Omental fat pad (tissue), 4 donors: ENCODE measurements at places on chromosomes 16 and 17.
A peak's percentile ranks its signal among the peaks of the same experiment; 100 is the strongest.

GRCh38 chr17:21196126-21196525, 17.8 kb downstream of the TMEM11 start:
- no peak for DNase-seq

DNA sequence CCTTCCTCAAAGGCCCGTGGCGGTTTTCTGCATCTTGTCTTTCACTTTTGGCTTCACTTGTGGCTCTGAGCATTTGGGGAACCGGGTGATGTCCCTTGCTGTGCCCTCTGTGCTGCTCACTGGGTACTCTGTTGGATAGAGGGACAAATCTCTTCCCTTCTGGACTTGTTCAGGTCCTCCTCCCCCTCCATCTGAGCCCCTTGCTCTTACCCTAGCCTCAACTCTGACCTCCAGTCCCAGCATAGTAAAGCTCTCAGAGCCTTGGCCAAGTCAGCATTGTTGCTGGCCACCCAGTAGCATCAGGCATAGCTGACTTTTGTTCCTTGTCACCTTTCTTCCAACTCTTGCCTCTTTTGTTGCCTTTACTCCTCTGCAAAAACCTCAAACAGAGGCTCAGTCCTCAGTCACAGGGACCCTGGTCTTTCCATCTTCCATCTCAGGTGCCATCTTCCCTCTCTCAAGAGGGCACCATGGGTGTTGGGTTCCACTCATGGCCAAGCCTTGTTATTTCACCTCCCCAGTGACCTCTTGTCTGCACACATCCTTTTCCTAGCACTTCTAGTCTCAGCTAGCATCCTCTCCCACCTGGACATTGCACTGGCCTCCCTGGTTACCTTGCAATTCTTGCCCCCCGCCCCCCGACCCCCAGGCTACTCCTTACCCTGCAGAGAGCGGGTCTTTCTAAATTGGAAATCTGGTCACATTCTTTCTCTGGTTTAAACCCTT, 393 bp upstream of the PSMB10 start:
- DNase-seq = no peak

- no peak for DNase-seq
Observed at GRCh38 chr16:74501484-74502478, 80.5 kb upstream of the CLEC18B start.

- DNase-seq = no peak
Observed at GRCh38 chr17:53516636-53517035, 306.1 kb upstream of the KIF2B start.

- DNase-seq = no peak
Observed at GRCh38 chr17:41121742-41122141, 2.2 kb downstream of the KRTAP4-12 start.

- DNase-seq = no peak
Observed at GRCh38 chr17:74240618-74241205, 27.3 kb downstream of the TTYH2 start.

- DNase-seq = peak; percentile 79
Observed at GRCh38 chr16:70438969-70439862, at the start of gene ST3GAL2. Gene ST3GAL2, minus strand, starts transcription at chr16:70439100. Its CDS starts 40,570 bp downstream, at chr16:70398530.

- no peak for DNase-seq
Observed at GRCh38 chr16:50697881-50698767, 4.7 kb downstream of the NOD2 start.

- DNase-seq = no peak
Observed at GRCh38 chr16:3256146-3256865, at the start of gene MEFV. Gene MEFV, minus strand, starts transcription at chr16:3256633. Its CDS starts 46 bp downstream, at chr16:3256587.

DNA sequence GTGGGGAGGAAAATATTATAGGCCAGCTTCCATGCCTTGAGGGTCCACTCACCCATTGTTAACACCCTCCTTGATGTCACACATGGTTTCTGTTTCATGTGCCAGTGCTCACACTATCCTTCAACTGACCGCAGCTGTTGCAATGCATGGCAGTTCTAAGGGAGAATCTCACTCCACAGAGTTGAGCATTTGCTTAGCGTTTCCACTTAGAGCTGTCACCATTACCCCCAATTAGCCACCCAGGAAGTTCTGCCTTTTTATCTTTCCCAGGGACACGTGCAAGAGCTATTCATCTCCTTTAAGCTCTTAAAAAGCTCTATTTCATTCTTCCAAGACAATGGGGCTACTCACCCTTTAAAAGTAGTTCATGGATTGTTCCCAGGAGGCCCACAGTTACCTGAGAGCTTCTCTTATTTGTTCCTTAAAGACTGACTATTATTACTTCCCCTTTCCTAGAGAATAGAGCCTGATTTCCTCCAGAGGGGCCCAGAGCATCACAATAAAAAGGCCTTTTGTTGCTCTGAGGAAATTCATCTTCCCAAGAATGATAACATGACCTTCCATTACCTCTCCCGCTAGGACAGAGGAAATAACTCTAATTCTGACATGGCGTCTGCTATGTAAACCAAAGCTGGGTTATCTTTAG, 126.8 kb downstream of the CACNG3 start:
- DNase-seq = no peak

DNA sequence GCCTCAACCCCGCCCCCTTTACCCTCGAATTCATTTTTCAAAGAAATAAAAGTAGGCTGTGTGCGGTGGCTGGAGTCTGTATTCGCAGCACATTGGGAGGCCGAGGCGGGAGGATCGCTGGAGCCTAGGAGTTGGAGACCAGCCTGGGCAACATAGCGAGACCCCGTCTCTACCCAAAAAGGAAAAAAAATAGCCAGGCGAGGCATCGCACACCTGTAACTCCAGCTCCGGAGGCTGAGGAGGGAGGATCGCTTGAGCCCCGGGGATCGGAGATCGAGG, 671 bp upstream of the TOP2A start:
- DNase-seq = no peak

- no peak for DNase-seq
Observed at GRCh38 chr17:82560802-82561428, 41.4 kb downstream of the FOXK2 start.

DNA sequence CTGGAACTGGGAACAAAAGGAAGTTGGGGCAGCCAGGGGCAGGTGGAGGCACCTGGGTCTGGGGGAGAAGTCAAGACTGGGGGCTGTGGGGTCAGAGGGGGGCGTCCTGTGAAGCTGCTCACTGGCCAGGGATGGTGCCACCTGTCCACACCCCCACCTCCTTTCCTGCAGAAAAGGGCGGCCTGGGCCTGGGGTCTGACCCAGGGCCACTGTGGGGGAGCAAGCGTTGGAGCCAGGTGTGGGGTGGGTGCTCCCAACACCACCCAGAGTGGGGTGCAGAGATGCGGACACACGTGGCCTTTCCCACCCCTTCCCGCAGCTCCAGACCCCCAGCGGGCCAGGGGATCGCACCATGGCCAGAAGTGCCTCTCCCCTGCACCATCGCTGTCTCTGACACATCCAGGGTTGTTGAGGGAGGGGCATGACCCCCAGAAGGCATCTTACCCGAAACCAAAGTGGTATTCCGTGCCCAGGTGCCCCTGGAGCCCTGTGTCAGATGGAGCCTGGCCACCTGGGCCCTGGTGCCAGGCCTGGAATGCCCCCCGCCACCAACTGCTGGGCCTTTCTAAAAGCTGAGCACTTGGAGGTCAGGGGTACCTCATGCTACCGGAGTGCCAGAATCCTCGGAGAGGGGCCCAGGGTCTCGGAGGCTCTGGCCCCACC, 2.6 kb upstream of the SLC16A3 start:
- DNase-seq = no peak

- DNase-seq = peak; percentile 44
Observed at GRCh38 chr17:76716146-76716838, 5.5 kb upstream of the MXRA7 start.

DNA sequence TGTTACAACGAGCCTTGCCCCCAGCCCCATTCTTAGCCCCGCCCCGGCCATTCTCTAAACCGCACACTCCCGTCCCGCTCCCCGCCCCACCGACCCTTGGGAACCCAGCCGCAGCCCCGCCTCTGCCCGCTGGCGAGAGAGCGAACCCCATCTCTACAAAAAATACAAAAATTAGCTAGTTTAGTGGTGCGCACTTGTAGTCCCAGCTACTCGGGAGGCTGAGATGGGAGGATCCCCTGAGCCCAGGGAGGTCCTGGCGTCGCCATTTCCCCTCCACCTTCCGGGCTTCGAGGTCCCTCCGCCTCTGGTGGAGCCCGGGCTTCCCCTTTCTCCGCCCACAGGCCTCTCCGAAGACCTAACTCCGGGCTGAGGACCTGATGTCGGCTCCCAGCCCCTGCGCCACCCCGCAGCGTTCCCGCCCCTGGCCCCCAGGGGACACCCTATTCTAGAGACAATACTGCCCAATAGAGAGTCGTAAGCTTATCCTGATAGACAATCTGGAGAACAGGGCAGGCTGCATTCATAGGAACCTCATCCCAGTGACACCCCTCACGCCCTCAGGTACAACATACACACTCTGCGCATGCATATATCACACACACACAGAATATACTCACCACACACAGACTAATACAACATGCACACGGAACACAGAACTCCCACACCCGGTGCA, 480 bp upstream of the PROCA1 start:
- no peak for DNase-seq

- no peak for DNase-seq
Observed at GRCh38 chr17:77929871-77930436, 28.5 kb upstream of the TNRC6C start.

DNA sequence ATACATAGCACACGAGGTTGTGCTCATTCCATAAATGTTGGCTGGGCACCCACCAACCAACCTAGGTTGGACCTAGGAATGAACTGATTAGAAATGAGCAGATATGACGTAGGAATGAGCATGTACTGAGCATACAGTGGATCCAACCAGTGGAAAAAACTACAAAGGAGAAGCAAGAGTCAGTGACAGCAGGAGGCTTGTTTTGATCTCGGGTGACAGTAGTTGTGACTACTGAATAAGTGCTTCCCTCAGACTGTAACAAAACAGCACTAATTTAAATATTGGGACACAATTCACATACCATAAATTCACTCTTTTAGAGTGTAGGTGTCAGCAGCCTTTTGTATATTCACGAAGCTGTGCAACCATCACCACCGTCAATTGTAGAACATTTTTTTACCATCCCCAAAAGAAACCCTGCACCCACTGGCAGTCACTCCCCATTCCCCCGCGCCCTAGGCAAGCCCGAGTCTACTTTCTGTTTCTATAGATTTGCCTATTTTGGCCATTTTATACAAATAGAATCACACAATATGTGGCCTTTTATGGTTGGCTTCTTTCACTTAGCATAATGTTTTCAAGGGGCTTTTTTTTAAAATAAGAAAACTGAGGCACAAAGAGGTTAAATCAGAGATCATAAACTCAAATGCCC, 7.0 kb downstream of the VAC14 start:
- no peak for DNase-seq

GRCh38 chr17:41308918-41309359, at the start of gene KRTAP16-1:
Gene KRTAP16-1, minus strand, starts transcription at chr17:41309309. Its CDS starts 56 bp downstream, at chr17:41309253.
- DNase-seq = no peak

DNA sequence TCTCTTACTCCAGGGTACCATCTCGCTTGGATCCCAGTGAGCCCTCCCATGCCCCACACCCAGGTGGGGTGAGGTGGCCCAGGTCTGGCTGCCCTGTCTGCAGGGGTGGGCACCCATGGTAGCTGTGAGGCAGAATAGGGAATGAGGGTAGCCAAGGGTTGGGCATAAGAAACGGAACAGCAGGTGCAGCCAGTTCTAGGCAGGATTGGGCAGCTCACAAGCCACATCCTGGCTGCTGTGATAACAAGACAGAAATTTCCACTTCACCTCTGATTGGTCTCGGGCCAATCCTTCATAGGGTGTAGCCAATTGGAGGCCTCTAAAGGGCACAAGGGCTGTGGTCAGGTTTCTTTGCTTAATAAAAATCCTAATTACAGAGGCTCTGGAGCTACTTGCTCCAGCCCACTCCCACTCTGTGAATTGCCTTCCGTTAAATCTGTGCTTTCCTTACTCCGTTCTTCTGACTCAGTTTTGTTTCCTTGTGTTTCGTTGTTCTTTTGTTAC, 1.5 kb upstream of the ARHGDIG start:
- no peak for DNase-seq

DNA sequence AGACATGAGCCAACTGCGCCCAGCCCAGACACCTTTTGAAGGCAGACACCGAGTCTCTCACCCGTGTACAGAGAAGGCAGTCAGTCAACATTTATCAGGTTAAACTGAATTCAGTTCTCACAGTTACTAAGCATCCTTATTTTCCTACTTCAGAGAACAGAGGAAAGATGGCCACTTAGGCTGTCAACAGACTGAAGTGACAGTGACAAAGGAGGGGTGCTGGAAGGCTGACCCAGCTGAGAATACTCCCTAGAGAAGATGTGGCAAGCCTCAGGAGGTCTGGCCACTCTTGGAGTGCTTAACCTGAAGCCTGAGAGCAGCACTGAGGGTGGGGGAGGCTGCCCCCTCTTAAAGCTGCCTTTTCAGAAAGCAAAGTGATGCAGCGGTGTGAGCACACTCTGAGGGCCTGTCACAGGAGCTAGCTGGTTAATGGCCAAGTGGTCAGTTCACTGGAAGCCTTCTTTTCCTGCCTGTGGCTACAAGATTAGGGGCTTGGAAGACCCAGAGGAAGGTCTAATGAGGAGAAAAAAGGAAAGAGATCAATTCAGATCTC, 51.0 kb upstream of the SREBF1 start:
- DNase-seq = no peak

DNA sequence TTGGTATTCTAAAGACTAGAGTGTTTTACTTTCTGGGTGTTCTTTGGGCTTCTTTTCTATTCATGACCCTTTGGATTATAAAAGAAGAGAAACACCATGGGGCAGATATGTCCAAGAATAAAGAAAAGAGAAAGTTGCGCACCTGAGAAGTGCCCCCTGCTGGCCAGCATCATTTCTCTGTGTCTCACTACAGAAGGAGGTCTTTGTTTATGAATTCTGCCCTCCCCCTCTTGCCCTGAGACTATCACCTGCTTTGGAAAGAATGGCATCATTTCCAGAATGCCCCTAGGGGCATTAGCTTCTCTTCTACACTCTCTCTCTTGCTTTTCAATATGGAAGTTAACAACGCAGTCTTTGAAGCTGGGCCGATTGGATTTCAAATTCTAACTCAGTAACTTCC, 45.0 kb downstream of the CDH13 start:
- no peak for DNase-seq

DNA sequence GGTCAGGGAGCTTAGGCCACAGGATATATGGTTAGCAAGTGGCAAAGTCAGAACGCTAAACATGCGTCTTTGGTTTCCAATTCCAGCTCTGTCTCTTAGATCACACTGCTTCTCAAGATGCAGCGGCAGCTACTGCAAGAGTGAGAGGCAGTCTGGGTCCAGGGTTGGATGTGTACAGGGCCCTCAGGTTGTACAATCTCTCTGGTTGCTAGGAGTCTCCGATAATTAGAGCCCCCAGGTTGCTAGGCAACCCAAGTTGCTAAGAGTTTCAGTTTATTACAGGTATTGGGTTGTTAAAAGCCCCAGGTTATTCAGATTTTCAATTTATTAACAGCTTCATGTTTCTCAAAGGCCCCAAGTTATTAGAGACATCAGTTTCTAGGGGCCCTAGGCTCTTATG, 15.5 kb upstream of the SPACA3 start:
- no peak for DNase-seq

- no peak for DNase-seq
Observed at GRCh38 chr16:87973717-87974116, 22.5 kb downstream of the BANP start.

DNA sequence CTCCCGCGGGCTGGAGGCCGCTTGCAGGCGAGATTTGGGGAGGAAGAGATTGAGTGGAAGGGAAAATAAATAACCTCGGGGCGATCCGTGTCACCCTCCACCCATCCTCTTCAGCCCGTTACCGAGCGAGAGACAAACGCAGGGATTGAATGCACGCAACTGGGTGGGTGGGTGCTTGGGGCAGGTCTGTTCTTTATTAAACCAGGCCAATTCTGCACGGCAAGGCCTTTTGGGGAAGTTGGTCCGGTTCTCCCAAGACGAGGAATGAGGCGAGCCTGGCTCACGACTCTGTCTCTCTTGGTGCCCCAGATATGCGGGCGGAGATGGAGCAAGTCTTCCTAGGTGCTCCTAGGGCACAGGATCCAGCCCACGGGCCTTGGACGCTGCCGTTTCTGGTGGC, 396 bp upstream of the HOXB7 start:
- DNase-seq = no peak

GRCh38 chr17:63480192-63480784, 3.4 kb downstream of the ACE start:
- DNase-seq = no peak
